Fibroblast of skin of scalp (primary cell): ENCODE measurements at places on chromosomes 11 and 22.
A peak's percentile ranks its signal among the peaks of the same experiment; 100 is the strongest.

DNA sequence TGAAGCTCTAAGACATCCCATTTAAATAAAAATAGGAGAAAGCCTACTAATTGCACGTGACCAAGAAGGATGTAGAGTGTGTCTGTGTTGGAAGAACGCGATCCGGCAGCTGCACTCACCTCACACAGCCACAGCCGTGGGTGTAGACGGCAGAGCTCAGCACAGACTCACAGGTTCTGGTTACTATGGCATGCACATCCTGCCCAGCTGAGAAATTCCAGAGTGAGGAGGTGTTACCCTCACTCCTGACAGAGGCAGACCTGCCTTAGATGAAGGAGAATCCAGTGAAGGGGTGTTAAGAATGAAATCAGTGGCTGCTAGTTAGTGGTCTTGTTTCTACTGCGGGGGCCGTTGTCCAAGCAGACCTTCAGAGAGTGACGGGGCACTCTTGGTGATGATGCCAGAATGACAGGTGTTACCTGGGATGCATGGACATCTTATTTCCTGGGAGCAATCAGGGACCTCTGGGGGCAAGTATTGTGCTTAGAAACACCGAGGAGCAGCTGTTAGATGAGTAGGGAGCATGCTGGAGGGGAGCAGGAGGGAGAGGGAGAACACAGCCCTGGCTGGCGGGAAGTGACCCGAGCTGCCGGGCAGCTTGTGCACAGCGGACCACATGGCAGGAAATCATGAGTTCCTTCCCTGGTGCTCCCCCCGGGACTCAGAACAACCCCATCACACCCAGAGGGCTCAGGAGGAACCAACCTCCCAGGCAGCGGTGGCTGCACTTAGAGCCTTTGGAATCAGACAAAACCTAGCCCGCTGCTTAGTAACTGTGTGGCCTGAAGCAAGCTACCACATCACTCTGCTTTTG, 12.3 kb downstream of the KCNJ5 start:
- DNase-seq, result no peak

DNA sequence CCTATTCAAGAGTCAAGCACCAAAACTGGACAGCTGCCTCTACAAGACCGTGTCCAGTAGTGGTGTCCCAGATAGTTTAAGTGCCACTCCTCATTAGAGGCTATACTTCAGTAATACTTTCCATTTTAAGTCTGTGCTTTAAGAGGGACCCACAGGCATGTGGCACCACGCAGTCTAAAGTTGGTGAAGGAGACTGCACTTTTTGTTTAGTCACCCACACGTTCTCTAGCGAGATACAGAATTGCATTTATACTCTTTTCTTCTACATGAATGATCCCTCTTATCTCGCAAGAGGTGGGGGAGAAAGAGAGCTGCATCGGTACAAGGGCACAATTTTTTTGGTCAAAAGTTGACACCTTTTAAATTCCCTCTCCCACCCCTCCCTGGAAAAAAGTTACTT, 41.5 kb downstream of the DDX6 start:
- no peak for DNase-seq

GRCh38 chr11:19279451-19279850, 38.7 kb upstream of the E2F8 start:
- no peak for DNase-seq

DNA sequence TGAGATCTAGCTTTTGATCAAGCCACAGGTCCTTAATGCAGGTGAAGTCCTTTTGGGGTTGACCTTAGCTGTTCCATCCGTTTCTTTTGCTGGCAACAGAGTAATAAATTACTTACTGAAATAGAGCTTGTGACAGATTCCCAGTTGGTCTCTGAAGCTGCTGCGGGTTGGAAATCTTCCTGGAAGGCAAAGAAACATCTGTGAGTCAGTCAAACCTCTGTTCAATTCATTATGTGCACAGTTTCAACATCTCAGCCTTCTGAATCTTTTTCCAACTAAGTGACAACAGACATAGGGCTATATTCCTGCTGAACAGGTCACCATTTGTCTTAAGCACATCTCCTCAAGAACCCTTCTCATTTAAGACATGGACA, 88.9 kb upstream of the DDI1 start:
- peak; percentile 85 for DNase-seq

DNA sequence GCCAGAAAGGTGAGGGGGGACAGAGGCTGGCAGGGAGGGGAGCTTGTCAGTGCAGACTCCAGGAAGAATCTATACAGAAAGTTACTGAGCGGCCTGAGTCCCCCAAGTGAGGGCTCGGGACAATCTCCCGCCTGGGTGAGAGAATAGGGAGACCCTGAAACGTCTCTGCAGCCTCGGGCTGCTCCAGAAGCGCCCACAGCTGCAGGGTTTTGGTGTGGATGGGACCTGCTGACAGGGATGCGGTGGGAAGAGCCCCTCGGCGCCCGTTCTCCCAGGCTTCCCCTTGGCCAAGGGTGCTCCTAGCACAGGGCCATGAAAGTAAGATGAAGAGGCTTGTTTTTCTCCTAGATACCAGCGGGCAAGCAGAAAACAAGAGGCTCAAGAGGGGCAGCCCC, 743 bp upstream of the RCE1 start:
- no peak for DNase-seq

GRCh38 chr22:17540481-17540880, 22.8 kb upstream of the SLC25A18 start:
- no peak for DNase-seq

GRCh38 chr22:48957987-48958321, 869.7 kb downstream of the BRD1 start:
- no peak for DNase-seq

- peak; percentile 91 for DNase-seq
Measured at GRCh38 chr11:34302046-34302921, 55.5 kb downstream of the ABTB2 start.

DNA sequence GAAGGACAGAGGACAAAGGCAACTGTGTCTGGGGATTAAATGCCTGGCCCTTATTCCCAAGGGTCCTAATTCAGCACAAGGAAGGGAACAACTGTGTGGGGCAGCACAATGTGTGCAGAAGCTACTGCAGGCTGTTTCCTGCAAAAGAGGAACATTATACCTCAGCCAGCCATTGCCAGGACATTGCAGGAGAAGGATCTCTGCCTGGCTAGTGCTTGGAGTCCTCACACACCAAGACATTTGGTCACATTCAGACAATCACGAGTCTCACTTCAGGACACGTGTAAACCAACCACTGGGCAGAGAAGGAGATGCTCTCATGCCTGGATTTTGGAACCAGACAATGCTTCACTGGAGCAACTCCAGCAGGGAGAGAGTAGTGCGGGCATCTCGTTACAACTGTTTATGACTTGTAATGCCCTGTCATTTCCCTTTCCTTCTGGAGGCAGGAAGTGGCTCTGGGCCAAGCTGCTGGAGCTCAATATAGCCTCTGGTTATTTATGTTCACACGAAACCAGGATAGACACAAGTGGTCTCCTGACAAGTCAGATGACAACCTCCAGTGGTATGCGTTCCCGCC, 23.9 kb upstream of the ZC3H12C start:
- peak; percentile 76 for DNase-seq

GRCh38 chr11:118689852-118690552, 10.6 kb upstream of the TREH start:
- peak; percentile 90 for DNase-seq

DNA sequence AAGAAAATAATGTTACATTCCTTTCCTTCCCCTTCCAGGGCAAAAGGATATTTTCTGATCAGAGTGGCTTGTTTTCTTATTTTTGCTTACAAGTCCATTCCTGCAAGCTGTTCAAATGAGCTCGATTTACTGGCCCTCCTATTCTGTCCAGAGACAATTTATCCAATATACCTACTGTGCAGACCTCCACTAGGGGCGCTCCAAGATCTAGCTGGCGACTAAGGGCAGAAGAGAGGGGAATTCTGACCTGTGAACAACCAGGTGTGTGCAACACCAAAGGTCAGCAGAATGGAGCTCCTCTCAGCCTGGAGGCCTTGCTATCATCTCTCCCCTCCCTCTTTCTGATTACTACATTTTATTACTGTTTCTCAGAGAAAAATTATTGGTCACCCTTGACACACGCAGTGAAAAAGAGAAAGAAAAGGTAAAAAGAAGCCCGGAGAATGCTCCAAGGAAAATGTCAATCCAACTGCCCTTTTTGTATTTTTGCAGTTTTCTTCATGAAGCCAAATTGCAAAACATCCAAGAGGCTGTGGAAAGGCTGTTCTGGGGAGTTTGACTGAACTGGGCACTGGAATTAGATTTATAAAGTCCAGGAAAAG, 3.2 kb downstream of the SEZ6L start:
- peak; percentile 23 for DNase-seq

GRCh38 chr11:23976841-23977271, 520.0 kb upstream of the LUZP2 start:
- DNase-seq, result peak; percentile 76

GRCh38 chr11:64071849-64072248, 36.1 kb downstream of the FLRT1 start:
- no peak for DNase-seq

DNA sequence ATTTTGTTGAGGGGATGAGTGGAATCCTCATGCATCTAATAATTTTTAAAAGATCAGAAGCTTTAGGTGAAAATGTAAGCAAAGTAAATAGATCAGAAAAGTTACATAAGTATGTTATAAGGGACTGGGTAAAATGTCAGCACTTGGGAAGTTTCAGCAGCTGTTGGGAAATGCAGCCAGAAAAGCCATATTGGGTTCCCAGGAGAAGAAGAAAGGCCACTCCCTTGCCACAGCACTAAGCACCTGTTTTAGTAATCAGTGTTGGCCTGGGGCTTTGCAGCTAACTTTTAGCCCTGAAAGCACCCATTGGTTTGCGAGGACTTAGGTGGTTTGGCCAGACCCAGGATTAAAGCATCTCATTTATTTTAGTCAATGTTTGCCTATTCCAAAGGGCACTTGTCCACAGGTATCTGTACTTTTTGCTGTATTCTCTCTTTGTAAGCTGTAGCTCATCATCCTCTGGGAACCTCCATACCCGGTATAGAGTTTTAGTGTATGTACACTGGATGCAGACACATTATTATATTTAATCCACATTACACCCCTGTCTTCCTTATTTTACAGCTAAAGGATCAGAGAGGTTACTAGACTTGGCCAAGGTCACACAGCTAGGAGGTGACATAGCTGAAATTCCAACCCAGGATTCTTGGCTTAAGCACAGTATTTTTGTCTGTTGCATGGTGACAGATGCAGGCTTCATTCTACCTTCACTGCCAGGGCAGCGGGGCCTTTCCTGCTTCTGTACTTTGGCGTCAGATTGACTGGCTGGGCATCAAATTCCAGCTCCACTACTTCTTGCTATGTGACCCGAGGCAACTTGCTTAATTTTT, 127.7 kb upstream of the SESN3 start:
- no peak for DNase-seq

DNA sequence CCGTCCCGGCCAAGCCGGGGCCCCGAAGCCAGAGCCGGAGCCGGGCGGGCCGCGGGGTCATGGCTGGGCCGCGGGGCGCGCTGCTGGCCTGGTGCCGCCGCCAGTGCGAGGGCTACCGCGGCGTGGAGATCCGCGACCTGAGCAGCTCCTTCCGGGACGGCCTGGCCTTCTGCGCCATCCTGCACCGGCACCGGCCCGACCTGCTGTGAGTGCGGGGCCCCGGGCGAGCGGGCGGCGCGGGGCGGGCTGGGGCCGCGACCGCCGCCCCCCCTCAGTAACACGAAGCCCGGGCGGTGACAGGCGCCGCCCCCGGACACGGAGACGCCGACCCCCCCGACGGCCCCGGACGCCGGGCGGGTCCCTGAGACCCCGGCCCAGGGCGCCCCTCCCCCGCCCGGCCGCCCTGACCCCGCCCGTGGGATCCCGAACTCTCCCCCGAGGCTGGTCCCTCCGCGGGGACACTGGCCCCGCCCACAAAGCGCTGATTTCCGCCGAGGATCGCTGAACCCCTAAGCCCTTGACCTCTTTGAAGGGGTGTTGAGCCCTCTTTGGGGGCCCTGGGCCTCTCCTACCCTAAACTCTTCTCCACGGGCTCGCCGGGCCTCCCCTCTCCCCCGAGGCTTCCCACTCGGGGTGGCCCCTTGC, 389 bp downstream of the MICALL1 start:
- no peak for DNase-seq

DNA sequence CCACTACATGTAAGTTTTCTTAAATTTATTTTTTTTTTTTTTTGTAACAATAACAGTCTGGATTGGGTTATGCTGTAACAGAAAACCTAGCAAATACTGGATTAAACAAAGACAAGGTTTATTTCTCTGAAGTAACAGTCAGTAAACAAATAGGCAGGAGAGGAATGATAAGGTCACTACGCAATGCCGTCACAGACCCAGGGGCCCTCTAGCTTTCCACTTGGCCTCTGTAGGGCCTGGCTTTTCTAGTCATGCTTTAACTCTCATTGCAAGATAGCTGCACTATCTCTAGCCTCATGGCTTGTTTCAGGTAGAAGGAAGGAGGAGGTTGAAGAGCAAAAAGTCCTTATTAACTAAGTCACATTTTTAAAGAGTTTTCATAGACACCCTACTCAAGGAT, 6.5 kb downstream of the OR10A6 start:
- no peak for DNase-seq

GRCh38 chr11:78078218-78079167, 1.2 kb downstream of the NDUFC2 start:
- DNase-seq, result no peak

DNA sequence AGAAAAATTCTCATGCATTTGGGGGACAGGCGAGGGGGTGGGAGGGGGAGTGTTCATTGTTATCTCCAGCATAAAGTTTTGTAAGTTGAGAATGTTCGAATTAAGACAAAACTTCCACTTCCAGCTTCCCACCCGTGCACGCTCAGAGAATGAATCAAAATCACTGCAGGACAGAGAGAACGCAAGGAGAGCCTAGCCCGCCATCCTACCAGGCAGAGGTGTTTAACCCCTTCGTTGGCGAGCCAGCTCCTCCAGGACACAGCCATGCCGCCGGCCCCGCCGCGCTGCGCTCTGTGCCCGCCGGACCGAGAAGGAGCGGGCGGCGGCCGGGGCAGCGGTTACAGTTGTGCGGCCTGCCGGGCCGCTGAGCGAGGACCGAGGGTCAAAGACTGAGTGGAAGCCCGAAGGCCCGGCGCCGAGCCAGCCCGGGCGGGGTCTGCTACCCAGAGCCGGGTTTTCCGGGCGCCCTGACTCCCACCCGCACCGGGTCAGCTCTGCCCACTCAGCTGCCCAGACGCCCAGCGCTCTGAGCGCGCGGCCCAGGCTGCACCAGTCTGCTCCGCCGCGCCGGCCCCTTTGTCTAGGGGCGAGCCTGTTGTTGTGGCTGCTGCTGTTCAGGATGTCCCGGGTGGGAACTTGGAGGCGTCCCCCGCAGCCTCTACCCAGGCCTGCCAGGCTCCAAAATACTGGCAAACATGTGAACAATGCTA, at the start of gene NOX4:
Gene NOX4, minus strand, starts transcription at position 395 of the 710 bp plus-strand sequence. Its CDS starts 129 bp downstream, at position 266.
- peak; percentile 60 for DNase-seq

- DNase-seq, result no peak
Measured at GRCh38 chr11:69049490-69049867, 747 bp downstream of the TPCN2 start.

- DNase-seq, result no peak
Measured at GRCh38 chr11:78975081-78975480, 400.4 kb upstream of the NARS2 start.

DNA sequence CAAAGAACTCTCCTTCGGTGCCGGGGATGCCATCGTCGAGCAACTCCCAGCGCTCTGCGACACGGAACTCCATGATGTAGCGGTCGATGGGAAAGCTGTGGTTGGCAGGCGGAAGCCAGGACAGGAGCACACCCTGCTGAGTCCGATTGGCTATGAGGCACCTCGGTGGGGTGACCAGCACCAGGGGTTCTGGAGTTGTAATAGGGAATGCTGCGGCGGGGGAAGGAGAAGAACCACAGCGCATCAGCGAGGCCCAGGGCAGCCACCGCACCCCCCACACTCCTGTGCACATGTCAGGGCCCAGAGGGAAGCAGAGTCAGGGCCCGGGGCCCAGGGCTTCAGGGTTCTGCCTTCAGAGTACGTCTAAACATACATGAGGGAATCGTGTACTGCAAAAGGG, 31.0 kb downstream of the IGSF9B start:
- DNase-seq, result no peak

GRCh38 chr11:2779981-2780849, 80.4 kb upstream of the KCNQ1OT1 start:
- no peak for DNase-seq
